MCF 10A (cell line): ENCODE measurements at places on chromosomes 12 and 14.

DNA sequence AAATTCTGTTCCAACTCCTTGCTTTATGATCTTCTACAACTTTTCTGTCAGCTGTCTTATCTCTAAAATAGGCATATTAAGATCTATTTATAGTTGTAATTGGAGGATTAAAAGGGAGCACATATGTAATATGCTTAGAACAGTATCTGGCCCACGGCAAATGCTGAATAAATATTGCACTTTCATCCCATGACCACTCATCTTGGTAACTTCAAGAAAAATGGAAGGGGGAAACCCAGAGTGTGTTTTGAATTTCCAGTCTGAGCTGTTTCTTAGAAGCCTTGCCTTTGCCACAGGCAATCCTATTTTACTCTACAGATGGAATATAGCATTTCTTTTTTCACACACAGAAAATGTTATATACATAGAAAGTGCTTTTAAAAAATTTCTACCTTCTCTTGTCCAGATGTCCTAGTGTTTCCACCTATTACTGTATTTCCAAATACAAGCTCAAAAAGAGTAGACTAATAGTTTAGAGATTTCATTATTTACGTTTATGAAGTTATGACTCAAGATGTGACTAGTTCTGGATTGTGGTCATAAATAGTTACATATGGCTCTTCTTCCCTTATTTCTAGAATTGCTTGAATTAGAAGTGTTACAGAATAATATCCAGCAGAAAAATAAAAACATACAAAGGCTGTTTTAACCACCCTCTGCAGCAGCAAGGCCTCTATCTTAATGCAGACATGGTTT lies 6.2 kb upstream of the STXBP6 start:
- no peak for DNase-seq

- DNase-seq = no peak
Observed at GRCh38 chr12:24152270-24152669, 202.8 kb upstream of the SOX5 start.

- DNase-seq = no peak
Observed at GRCh38 chr14:20365928-20366327, 22.5 kb downstream of the PARP2 start.

DNA sequence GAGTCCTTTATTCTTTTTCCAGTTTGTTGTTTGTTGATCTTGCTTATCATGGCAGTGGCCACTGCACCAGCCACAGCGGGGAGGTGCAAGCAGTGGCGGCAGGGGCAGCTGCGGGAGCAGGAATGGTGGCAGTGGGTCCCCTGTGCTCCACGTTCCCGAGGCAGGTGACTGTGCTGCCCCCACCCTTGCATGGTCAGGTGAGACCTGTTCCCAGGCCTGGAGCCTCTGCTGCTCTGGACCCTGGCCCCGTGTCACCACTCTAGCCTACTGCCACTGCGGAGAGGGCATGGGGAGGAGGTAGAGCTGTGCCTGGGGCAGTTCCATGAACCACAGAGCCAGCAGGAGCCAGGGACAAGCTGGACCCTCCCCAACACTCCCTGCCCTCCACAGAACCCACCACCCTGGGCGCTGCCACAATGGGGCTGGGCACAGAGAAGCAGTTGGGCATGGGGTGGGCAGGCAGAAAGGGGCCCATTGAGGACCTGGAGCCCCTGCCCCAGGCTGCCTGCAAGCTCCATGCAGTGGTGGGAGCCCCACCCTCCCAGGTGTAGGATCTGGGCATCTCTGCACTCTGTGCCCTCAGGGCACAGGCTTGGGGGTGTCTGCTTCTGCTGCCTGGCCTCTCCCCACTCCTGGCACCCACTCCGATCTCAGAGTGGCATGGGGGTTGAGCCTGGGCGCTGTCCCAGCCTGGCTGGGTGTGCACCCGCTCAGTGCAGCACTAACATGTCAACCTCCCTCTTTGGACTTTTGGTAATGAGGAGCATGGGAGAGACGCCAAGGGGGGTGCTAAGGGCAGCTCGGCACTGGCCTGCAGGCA lies 23.1 kb upstream of the WDR20 start:
- DNase-seq = no peak

DNA sequence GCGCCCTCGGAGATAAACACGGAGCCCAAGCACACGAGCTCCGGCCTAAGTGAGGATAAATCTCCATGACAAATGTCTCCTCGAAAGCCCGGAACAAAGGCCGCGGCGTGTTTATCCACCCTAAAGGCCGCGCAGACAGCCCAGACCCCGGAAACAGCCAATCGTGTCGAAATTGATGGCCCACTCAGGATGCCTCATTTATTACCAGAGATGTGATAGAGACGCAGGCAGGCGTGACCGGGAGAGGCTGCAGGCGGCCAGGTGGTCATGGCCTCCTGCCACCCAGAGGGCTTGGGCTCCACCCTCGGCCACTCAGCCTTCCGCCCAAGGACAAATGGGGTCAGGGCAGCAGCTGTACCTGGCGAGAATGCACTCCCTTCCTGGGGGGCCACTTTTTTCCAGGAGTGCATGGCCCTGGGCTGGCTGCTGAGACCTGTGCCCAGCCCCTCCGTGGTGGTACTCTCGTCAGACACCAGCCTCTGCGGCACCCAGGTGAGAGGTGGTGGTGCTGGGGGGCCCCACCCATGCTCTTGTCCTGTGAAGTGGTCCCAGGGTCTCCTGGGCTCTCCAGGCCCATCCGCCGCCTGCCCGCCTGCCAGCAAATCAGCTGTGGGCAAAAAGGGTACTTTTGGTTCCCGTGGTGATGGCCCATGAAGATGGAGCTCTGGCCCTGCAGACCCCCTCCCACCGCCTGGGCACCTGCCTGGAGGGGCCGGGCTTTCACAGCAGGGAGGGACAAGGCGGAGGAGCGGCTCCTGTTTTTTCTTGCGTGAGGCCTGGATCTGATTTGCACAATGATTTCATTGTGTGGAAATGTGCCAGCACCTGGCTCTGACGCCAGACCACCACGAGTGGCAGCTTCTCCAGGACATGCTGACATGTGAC lies 211.5 kb upstream of the C14orf180 start:
- DNase-seq = no peak

- DNase-seq = no peak
Observed at GRCh38 chr12:45183246-45183645, 32.6 kb upstream of the ANO6 start.

GRCh38 chr14:104318558-104319490 lies 180.4 kb downstream of the KIF26A start:
- no peak for DNase-seq

GRCh38 chr14:104787736-104788135 lies 7.8 kb downstream of the AKT1 start:
- DNase-seq = no peak

- peak; percentile 42 for DNase-seq
Observed at GRCh38 chr12:27335364-27336281, 3.0 kb downstream of the BMAL2 start.

DNA sequence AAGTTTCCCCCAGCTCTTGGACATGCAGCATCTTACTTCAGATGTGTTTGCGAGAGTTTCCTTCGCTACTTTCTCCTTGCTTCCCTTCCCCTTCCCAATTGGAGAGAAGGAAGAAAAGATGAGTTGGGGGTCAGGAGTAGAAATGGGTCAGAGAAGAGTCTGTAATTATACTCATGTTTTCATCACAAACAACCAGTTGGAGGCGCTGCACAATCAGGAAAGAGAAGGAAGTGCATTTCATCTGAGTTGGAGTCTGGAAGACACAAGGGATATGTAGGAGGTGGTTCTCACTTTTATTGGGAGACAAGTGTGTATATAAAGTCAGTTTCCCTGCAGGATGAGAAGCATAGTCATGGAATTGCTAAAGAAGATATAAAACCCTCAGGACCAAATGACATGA lies 31.3 kb upstream of the VSX2 start:
- no peak for DNase-seq

GRCh38 chr14:89167705-89168104 lies 249.3 kb downstream of the FOXN3 start:
- DNase-seq = no peak

DNA sequence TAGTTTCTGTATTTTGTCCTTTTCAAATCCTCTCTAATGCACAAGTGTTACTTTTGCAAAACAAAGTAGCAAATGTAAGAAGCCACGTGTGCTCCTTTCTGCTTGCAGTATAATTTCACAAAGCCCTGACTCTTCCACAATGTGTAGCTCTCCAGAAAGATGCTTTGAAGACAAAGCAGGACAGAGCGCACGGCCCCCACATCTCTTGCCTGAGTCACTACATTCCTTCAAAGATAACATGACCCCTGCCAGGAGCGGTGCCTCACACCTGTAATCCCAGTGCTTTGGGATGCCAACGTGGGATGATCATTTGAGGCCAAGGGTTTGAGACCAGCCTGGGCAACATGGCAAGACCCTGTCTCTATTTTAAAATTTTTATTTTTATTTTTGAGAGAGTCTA lies 40.5 kb downstream of the JAG2 start:
- no peak for DNase-seq

- no peak for DNase-seq
Observed at GRCh38 chr14:61112506-61112905, 131.5 kb downstream of the SLC38A6 start.
